ENCODE measurements at places on chromosomes 6 and 20. TPM values are rescaled to one million over a fixed set of nuclear protein-coding genes. Genes with fewer than 3 reads are reported as not detected.

The UNC5CL gene
- polyA plus RNA-seq = 2.2 TPM

DNA sequence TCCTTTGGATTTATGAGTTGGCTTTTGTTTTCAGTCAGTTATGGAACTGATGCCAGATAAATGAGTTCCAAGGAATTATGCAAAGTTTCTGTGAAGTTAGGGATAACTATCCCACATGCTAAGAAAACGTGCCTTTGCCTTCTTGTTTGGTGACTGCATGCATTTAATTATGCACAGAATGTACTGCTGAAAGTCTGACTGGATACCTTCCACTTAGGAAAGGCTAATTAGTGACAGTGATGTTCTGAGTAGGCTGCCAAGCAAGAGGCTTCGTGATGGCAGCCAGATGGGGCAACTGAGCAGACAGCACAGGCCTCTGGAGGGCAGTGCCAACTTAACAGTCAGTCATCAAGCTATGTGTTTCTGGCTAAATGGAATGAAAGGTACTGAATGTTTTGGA, 289.9 kb downstream of the CD109 start:
- no peak for DNase-seq

- DNase-seq = no peak
Observed at GRCh38 chr20:19094959-19095541, 117.4 kb upstream of the SLC24A3 start.

GRCh38 chr6:27650620-27651370, 177.9 kb upstream of the ZNF184 start:
- no peak for DNase-seq

GRCh38 chr20:63120808-63121090, 95.2 kb downstream of the YTHDF1 start:
- DNase-seq = no peak

DNA sequence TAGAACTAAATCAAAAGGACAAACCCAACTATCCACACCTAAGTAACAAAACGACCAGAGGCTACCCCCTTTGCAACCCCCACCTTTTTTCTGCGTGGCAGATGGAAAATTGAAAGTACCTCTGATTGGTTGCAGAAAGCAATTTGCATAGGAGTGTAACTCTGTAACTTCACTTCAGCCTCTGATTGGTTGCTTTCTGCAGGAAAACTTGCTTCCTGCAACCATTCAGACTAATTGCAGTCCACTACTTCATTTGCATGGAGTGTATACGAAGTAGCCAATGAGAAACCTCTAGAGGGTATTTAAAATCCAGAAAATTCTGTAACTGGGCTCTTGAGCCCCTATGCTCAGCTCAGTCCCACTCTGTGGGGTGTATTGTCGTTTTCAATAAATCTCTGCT, 129.1 kb upstream of the OLIG3 start:
- no peak for DNase-seq

- peak; percentile 77 for DNase-seq
Observed at GRCh38 chr20:46132705-46133120, 14.6 kb downstream of the CD40 start.

- DNase-seq = no peak
Observed at GRCh38 chr6:166987930-166988329, 11.3 kb upstream of the CEP43 start.

DNA sequence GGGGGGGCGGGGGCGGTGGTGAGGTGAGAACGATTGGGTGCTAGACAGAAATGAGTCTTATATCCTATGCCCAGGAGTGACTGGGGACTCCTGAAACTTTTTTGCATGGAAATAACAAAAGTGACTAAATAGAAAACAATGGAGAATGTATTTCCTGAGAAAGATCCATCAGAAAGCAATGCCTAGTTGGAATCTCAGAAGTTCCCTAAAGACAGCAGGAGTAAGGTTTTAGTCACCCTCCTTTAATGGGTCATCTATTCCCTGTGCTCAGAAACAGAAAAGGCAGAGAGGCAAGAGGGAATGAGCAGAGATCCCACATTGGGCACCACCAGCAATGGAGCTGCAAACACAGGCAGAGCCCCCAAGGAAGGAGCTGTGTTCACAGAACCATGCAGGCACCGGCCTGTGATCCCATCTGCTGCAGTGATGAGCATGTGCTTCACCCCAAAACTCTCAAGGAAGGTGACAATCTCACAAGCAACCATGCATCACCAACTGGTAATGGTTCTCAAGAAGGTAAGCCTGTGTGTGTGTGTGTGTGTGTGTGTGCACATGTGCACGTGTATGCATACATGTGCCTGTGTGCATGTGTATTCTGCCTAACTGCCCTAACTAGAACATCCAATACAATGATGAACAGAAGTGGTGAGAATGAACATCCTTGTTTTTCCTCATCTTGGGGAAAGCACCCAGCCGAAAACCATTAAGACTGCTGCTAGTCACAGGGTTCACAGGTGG, 168.4 kb downstream of the WDR27 start:
- DNase-seq = no peak

The POPDC3 gene
- polyA plus RNA-seq = 101 TPM
